Pancreas (tissue), 10 donors: ENCODE measurements at places on chromosomes 4 and X. TPM values are rescaled to one million over a fixed set of nuclear protein-coding genes. Genes with fewer than 3 reads are reported as not detected.
A peak's percentile ranks its signal among the peaks of the same experiment; 100 is the strongest.

The SPANXC gene
- polyA plus RNA-seq: not detected

DNA sequence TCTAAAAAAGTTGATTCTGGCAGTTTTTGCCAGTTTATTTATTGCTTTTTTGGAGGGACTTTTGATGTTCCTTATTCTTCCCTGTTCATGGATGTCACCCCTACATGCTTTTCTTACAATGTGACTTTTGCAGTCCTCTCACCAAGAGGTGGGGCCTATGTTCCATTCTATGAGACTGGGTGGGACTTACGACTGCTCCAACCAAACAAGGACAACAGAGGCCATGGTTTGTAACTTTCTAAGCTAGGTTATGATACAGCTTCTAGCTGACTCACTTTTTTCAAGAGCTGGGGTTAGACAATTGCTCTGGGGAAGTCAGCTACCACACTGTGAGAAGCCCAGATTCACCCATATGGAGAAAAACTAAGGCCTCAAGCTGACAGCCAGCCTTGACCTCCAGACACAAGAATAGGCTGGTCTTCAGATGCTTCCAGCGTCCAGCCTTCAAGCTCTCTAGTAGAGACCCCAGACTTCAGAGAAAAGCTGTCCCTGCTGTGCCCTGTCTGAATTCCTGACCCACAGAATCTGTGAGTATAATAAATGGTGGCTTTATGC lies 39.5 kb downstream of the ENOPH1 start:
- no peak overlapping the region for H3K27ac ChIP-seq
- DNase-seq: no peak
- no peaks in the 10 kb centered on the region for H3K27me3 ChIP-seq
- H3K36me3 ChIP-seq: no peaks in the 10 kb centered on the region

The TDO2 gene
- polyA plus RNA-seq: 0.35 TPM

DNA sequence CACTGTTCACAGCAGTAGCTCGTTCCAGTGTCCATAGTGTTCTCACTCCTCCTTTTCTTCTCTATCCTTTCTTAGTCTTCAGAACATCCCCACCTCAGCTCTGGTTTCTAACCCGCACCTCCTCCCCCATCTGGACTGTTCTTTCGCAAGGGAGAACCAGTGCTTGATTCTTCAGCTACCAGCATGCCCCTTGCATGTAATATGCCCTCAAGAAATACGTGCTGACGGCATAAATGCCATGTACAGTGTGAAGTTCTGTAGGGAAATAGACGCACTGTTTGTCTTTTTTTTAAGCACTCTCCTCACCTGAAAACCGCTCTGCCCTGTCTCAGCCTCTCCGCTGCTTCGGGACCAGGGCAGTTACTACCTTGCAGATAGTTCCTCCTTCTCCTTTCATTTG lies 5.3 kb downstream of the CLDN22 start:
- DNase-seq: no peak
- H3K4me3 ChIP-seq: no peak overlapping the region
- H3K4me1 ChIP-seq: no peaks in the 10 kb centered on the region
- H3K27ac ChIP-seq: no peak overlapping the region
- peaks cover 26% of the 10 kb centered on the region for H3K36me3 ChIP-seq

DNA sequence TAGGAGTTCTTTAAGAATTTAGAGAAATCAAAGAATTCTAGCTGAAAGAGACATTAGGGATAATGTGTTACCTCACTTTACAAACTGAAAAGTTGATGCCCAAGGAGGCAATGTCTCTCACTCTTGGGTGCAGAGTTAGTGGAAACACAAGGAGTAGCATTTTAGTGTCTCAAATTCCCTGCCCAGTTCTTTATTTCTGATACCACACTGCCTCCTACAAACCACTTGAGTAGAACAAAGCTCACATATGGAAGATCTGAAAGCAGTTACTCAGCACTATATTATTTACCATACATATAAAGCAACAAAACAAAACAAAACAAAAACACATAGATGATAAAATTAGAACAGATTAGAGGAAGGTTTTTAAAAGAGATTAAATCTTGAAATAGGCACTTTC lies 124.2 kb downstream of the REELD1 start:
- H3K27me3 ChIP-seq: no peaks in the 10 kb centered on the region
- H3K27ac ChIP-seq: no peak overlapping the region
- H3K4me3 ChIP-seq: no peak overlapping the region
- H3K4me1 ChIP-seq: peaks cover 8% of the 10 kb centered on the region

GRCh38 chrX:20595928-20596575 lies 329.3 kb upstream of the RPS6KA3 start:
- H3K27ac ChIP-seq: no peak overlapping the region
- no peaks in the 10 kb centered on the region for H3K36me3 ChIP-seq
- H3K4me1 ChIP-seq: no peaks in the 10 kb centered on the region
- no peak overlapping the region for H3K4me3 ChIP-seq

DNA sequence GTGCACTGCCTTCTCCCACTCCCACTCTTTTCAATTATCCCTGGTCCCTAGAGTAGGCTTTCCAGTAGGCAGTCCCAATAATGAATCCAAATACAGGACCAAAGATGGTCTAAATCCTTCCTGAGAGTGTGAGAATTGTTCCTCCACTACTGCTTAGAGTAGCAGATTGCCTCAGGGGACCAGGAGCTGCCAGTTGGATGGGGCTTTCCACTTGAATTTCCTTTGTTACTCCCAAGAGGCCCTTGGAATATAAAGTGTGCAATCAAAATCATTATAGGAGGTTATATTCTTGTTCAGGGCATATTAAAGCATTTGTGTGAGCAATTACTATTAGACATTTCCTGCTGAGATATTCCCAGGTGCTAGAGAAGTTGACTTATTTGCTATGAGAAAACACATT lies 156.6 kb upstream of the TLL1 start:
- no peak overlapping the region for H3K27ac ChIP-seq
- H3K4me3 ChIP-seq: no peak overlapping the region
- peaks cover 17% of the 10 kb centered on the region for H3K4me1 ChIP-seq
- H3K36me3 ChIP-seq: no peaks in the 10 kb centered on the region
- no peak for DNase-seq

The TMPRSS11D gene
- polyA plus RNA-seq: not detected

The ADH4 gene
- polyA plus RNA-seq: not detected

- no peak overlapping the region for H3K27ac ChIP-seq
- peaks cover 3% of the 10 kb centered on the region for H3K27me3 ChIP-seq
- no peaks in the 10 kb centered on the region for H3K36me3 ChIP-seq
- DNase-seq: no peak
- H3K4me3 ChIP-seq: no peak overlapping the region
Measured at GRCh38 chrX:118948270-118948669, 26.1 kb upstream of the LONRF3 start.

The NR0B1 gene
- 2.7 TPM for polyA plus RNA-seq

The RBMX gene
- 86.6 TPM for polyA plus RNA-seq

GRCh38 chr4:58453956-58454355 lies 1343.8 kb upstream of the IGFBP7 start:
- no peak overlapping the region for H3K27ac ChIP-seq
- no peaks in the 10 kb centered on the region for H3K27me3 ChIP-seq
- no peak for DNase-seq
- no peak overlapping the region for H3K4me3 ChIP-seq

The NHSL2 gene
- polyA plus RNA-seq: 0.68 TPM

DNA sequence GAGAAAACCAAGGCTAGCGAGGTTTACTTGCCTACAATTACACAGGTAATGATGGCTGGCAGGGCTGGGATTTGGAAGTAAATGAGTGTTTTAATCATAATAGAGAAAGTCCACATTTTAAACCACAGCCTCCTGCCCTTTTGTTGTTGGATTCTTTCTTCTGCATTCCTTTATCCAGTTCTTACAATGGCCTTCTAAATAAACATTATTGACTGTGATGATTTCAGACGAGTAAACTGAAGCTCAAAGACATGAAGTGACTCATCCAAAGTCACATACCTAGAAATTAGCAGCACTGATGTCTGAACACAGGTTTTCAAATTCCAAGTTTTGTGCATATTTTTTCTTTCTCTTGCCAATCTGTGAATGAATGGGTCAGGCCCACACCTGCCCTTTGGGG lies 51.2 kb upstream of the C1QTNF7 start:
- H3K27ac ChIP-seq: no peak overlapping the region
- H3K36me3 ChIP-seq: no peaks in the 10 kb centered on the region
- DNase-seq: no peak
- no peaks in the 10 kb centered on the region for H3K27me3 ChIP-seq
- no peak overlapping the region for H3K4me3 ChIP-seq

The MTTP gene
- not detected for polyA plus RNA-seq

GRCh38 chrX:151359931-151360871 lies 36.8 kb upstream of the VMA21 start:
- H3K27ac ChIP-seq: no peak overlapping the region
- peak; percentile 43 for DNase-seq
- H3K36me3 ChIP-seq: no peaks in the 10 kb centered on the region

- no peak for DNase-seq
- no peaks in the 10 kb centered on the region for H3K36me3 ChIP-seq
- H3K4me1 ChIP-seq: no peaks in the 10 kb centered on the region
Measured at GRCh38 chrX:119410854-119411253, 11.7 kb downstream of the SLC25A43 start.

DNA sequence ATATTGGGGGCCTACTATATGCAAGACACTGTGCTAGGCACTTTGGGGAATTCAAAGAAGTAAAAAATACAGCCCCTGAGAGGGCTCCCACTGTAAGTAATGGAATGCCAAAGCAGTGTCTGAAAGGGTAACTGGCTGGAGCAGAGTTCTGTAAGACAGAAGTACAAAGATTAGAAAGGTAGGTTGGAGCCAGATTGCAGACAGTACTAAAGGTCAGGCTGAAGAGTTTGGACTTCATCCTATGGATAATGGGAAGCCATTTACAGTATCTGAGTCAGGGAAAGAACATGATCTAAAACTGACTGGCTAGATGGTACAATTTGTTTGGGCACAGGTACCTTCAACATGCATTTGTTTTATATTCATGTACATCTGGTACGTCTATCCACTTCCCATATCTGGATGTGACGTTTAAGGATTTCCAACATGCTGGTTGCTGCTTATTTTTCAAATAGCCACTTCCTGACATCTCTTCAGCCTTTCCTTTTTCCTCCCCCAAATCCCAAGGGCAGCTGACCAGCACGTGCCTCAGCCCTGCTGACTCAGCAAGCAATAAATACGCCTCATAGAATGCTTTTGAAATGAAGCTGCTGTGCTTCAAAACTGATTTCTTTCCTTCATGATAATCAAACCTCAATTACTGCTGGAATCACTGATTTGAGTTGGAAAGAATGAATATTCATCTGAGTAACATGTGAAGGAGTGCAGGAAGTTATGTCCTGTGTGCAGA lies 9.5 kb downstream of the ENOX2 start:
- no peaks in the 10 kb centered on the region for H3K27me3 ChIP-seq
- no peak overlapping the region for H3K27ac ChIP-seq
- H3K4me3 ChIP-seq: no peak overlapping the region
- no peaks in the 10 kb centered on the region for H3K36me3 ChIP-seq
